Caki2 (cell line): ENCODE measurements at places on chromosomes 13 and 19.

GRCh38 chr13:73496711-73497110 is 437.9 kb downstream of the KLF5 start:
- DNase-seq, result no peak

DNA sequence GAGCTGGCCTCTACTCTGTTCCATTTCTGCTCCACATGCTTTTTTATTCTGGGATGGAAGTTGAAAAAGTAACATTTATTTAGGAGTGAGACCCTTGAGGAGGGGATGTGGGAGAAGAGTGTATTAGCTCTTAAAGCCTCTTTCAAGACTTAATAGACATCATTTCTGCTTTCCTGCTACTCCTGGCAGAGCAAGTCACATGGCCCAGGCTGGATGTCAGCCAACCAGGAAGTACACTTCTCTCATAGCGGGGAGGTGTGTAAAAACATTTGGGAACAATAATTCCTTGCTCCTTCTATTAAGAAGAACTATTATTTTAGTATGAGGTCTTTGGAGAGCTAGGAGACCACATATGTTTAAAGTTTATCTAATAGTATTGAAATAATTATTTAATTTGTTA is 40.6 kb upstream of the FAM216B start:
- DNase-seq, result peak; percentile 8

DNA sequence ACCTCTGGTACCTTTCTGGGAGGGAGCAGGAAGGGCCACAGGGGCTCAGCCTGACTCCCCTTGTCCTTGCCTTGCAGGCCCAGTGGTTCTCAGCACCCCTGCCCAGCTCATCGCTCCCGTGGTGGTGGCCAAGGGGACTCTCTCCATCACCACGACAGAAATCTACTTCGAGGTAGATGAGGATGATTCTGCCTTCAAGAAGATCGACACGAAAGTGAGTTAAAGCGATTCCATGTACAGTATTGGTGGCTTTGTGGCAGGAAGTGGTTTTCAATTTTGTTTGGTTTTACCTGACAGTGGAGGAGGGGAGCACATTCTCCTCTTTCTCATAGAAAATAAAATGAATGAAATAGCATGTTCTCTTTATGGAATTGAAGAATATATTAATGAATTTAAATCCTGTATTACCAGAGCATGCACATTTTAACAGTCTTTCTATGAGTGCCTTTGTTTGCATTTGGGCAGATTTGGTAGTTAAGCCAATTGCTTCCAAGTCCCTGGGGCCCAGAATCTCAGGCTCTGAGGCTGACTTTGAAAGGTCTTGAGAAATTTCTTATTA is 4.1 kb downstream of the MAB21L1 start:
- DNase-seq, result no peak

DNA sequence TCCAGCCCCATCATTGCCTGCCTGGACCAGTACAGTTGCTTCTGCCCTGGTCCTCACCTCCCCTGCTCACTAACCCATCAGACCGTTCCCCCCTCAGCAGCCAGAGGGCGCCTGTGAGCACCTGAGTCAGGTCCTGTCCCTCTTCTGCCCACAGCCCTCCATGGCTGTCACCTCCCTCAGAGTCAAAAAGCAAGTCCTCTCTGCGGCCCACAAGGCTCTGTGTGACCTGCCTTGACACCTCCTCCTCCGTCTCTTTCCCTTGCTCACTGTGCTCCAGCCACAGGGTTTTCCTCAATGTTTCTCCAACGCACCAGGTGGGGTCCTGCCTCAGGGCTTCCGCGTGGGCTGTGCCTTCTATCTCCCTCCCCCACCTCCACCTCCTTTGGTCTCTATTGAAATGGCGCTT is 29.4 kb upstream of the PTPRS start:
- no peak for DNase-seq
